ENCODE measurements at places on chromosomes 7 and 10.

DNA sequence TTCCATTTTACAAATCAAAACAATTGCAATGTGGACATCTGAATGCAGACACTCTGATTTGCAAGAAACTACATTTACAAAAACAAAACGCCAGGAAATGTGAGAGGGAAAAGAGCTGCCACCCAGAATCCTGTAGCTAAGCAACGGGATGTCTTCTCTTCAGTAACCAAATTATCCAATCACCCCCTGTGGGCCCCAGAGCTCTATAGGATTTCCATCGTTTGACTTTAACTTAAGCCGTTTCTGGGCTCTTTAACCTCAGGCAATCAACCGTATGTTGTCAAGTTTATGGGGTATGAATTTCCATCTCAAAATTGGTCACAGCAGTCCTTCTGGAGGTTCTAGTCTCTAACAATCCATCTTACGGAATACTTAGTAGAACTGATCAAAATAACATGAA, 240.5 kb downstream of the ETV1 start:
- no peak for DNase-seq

DNA sequence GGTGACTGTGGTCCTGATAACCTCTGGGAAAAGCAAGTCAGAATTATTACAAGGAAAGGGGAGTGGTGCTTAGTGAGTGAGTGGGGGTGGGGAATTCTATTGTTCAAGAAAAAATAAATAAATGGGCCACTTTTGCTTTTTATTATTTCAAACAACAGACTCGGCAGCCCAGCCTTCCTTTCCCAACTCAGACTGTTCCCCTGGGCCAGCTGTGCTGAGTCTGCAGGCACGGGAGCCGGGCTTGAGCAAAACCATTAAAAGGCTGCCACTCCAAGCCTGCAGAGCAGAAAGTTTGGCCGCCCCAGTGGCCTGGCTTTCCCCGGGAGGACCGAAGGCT, 90.0 kb downstream of the PLXNA4 start:
- no peak for DNase-seq

DNA sequence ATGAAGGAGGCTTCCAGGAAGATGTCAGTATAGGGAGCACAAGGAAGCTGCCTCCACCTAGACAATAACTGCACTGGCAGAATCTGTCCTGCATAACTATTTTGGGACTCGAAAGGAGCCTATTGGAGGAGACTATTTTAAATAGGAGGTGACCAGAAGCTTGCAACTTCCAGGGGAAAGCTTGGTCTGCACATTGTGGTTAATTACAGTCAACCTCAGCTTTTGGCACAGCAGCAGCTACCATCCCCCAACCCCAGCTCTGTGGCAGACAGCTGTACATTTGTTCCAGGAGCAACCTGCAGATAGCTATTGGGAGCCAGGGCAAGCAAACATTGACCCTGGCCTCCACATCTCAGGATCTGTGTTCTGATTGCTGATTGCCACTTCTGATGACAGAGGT, 46.3 kb upstream of the NANOS1 start:
- peak; percentile 43 for DNase-seq

- no peak for DNase-seq
Measured at GRCh38 chr7:18874880-18875279, 242.6 kb downstream of the TWIST1 start.

GRCh38 chr10:621513-621912, 68.0 kb downstream of the DIP2C start:
- no peak for DNase-seq

GRCh38 chr7:106962751-106963150, 81.8 kb upstream of the PRKAR2B start:
- no peak for DNase-seq

DNA sequence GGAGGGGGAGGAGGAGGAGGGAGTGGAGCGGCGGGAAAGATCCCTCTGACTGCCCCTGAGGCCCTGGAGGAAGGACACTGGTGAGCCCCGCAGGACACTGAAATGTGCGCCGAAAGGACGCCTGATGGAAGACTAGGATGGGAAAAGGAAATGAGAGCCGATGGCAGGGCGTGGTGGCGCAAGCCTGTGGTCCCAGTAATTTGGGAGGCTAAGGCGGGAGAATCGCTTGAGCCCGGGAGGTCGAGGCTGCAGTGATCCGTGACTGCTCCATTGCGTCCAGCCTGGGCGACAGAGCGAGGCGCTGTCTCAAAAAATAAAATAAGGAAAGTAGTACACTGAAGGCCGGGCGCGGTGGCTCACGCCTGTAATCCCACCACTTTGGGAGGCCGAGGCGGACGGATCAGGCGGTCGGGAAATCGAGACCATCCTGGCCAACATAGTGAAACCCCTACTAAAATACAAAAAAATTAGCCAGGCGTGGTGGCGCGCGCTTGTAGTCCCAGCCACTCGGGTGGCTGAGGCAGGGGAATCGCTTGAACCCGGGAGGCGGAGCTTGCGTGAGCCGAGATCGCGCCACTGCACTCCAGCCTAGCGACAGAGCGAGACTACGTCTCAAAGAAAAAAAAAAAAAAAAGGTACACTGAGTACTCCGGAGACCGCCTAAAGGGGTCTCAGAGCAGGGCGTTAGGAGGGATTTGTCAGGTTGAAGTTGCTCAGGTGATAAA, 561 bp upstream of the HNRNPF start:
- DNase-seq = peak; percentile 53

GRCh38 chr7:17304926-17305325, 6.5 kb downstream of the AHR start:
- DNase-seq = peak; percentile 7

DNA sequence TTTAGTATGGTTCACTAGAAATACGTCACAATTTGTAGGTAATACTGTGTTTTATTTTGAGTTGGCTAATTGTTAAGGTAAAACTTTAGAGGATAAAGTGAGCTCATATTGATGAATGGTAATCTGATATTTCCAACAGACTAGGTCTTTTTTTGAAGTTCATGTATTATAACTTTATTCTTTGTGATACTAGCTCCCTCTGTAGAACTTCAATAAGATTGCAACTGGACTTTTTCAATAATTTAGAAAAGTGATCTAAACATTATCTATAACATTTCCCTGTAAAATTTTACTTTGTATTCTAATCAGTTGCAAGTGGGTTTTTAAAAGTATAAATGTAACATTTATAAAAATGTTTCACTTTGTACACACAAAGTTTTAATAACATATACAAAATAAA, 83.5 kb downstream of the ADK start:
- DNase-seq = no peak

DNA sequence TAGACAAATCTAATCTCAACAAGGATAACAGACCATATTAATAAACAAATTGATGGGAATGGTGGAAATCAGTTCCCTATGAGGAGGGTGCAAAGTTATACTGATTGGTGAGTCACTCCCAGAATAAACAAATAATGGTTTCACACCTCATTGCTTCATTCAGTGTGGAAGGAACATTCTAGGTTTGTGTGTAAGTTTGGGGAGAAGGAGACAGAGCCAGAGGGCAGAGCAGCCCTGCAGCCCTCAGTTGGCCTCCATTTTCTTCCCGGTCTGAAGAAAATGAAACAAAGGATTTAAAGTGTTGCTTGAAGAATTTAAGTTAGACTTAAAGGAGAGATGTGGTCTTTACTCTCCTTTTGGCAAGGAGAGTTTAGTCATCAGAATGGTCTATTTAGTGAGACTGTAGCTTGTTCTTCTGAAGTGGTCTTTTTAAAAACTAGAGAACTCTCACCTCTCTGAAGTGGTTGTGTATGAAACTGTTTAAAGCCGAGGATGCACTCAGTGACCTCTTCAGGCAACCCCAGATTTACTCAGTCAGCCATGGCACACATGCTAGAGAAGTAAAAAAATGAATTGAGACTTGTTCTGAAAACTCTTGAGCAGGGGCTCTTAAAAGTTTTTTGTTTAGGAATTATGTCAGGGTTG, 27.2 kb downstream of the IKZF1 start:
- no peak for DNase-seq
